CD4-positive, alpha-beta T cell (primary cell): ENCODE measurements at places on chromosomes 16 and 17. TPM values are rescaled to one million over a fixed set of nuclear protein-coding genes. Genes with fewer than 3 reads are reported as not detected.

- no peak for DNase-seq
These were observed 10.8 kb upstream of the GCSH start for GRCh38 chr16:81106826-81107503.

The TSPAN10 gene
- not detected for total RNA-seq

GRCh38 chr17:60468371-60468770 lies 46.1 kb downstream of the CHCT1 start:
- DNase-seq, result no peak

The MPV17L gene
- total RNA-seq, result not detected

- no peak for DNase-seq
These were observed 593 bp upstream of the WDR45B start for GRCh38 chr17:82648742-82649331.

- DNase-seq, result no peak
These were observed 1.5 kb upstream of the MTHFSD start for GRCh38 chr16:86556576-86556975.

The CLN3 gene
- total RNA-seq, result 46.3 TPM

- DNase-seq, result no peak
These were observed 1.9 kb upstream of the CAPN15 start for GRCh38 chr16:525520-526180.

The KRT25 gene
- total RNA-seq, result not detected

The TAF1C gene
- 82.1 TPM for total RNA-seq

GRCh38 chr17:60601447-60602384 lies 1.7 kb downstream of the PPM1D start:
- DNase-seq, result no peak

DNA sequence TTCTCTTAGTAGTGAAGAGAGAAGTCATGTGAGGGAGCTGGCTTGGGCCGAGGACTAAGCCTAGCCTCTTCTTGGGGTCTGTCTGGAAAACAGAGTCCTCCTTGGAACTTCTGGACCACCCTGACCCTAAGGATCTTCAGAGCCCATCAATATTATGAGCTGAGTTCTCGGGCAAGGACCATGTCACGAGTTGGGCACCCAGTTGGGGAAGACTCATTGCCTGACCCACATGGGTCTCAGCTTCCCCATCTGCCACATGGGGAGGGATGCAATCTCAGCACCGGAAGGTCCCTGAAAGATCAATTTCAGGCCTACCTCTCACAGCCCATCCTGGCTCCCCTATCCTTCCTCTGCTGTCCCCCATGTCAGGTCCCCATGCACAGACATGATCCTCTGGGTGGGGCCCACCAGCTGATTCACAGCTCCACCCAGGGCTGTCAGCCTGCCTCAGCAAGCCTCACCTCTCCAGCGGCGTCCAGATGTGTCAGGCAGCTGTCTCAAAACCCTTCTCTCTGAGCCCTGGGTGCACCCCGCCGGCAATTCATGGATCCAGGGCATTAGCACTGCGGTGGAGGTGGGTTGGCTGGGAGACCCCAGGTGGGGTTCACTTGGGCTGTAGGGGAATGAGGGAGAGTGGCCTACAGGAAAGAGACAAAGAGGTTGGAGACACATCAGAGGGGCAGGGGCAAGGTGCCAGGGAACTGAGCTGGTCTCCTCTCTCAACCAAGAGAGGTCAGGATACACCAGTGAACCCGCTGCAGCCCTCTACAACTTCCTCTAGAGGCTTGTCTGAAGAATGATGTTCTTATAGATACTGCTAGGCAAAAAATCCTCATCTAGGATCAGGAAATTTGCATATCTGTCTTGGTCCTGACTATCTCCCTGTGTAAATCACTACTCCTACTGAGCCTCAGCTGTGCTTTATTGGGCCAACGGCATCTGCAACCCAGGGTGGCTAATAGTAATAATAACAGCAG lies 1.8 kb downstream of the NLRP1 start:
- no peak for DNase-seq

The DNAAF1 gene
- not detected for total RNA-seq

- no peak for DNase-seq
These were observed 65.8 kb downstream of the TBX4 start for GRCh38 chr17:61517843-61518606.

DNA sequence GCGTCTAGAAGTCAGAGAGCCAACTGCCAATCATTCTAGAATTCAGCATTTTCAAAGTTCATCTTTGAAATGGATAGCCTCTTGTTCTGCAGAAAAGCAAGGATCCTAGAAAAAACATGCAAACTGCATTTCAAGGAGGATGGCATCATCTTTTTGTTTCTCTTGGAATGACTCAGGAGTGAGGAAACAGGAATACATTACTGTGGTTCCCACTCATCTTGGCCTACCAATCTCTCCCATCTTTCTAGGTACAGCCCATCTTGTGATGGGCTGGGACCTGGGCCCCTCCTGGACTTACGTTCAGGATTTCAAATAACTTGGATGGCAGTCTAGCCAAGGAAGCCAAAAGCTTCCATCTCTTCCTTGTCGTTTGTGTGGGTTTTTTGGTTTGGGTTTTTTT lies 363.4 kb downstream of the CDH13 start:
- no peak for DNase-seq

The ITGA3 gene
- total RNA-seq, result 2.4 TPM

DNA sequence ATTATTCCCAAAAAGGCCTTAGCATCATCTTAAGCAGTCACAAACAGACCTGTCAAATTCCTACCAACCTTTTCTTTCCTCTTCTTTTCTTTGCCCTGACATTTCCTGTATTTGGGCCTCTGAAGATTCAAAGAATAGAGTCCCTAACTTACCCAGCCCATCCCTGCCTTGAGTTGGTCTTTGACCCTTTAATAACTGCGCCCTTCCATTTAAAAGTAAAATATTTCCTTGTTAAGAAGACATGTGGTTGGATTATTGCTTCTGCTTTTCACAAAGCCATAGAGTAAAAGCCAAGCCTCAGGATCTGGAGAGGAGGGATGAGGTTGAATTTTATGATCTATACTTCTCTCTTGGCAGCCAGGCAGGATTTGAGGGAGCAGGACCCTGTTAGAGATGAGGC lies 13.2 kb upstream of the CCL23 start:
- no peak for DNase-seq

DNA sequence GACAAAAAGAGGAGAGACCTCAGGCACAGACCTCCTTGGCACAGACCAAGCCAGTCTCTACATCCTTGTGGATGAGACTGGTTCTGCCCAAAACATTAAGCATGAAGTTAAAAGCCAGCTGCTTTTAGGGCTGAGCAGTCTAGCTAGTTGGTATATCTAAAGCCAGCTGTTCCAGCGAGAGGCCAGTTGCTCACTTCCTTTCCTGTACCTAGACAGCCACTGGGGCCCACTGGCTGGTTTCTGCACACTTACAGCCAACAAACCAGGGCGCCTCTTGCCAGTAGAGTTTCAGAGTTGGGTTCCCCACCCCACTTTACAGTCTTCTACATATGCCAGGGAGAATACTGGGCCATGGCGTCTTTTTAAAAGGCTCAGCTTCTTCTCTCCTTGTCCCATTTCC lies 242.4 kb downstream of the ZFHX3 start:
- no peak for DNase-seq

DNA sequence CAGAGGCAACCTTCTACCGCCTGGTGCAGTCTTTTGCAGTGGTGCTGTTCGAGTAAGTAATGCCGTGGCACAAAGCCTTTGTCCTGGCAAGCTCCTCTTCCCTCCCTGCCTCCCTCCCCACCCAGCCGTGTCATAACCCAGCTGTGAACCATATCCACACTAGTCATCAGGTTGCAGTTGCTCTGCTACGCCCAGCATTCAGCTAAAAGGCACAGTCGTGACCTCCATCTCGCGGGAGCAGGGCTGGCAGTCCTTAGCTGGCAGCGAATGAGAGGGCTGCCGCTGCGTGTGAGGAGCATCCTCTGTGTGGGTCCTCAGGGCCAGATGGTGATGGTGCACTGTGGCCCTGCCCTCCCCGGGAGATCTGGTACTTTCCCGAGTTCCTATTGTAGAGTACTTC lies 39.3 kb downstream of the CIBAR2 start:
- no peak for DNase-seq

The ABCA8 gene
- not detected for total RNA-seq

DNA sequence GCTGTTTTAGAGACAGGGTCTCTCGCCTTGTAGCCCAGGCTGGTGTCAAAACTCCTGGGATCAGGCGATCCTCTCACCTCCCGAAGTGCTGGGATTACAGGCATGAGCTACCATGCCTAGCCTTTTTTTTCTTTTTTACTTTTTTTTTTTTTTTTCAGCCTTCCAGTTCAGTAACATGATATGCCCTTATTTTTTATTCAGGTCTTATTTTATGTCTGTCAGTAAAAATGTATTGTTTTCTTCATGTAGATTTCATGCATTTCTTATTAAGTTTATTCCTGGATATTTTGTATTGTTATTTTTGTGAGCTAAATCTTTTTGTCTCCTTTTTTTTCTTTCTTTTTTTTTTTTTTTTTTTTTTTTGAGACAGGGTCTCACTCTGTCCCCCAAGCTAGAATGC lies 2.7 kb upstream of the FOXN1 start:
- DNase-seq, result no peak

The PIK3R6 gene
- 0.60 TPM for total RNA-seq

DNA sequence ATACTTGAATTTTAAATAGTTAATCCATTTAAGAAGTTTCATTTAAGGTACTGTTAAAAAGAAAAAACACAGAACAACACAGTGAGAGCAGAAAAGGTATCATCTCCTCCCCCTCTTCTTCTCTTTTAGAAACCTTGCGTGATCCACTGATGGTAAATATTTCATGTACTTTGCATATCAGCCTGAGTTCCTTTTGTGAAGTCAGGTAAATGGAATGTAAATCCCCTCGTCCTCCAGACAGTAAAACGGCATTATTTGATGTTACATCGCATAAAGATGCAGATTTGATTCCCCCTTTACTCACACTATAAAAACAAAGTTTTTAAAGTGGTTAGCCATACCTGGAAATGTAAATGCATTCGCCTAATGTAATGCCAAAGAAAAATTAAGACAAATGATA lies 234.4 kb downstream of the WWOX start:
- DNase-seq, result no peak

DNA sequence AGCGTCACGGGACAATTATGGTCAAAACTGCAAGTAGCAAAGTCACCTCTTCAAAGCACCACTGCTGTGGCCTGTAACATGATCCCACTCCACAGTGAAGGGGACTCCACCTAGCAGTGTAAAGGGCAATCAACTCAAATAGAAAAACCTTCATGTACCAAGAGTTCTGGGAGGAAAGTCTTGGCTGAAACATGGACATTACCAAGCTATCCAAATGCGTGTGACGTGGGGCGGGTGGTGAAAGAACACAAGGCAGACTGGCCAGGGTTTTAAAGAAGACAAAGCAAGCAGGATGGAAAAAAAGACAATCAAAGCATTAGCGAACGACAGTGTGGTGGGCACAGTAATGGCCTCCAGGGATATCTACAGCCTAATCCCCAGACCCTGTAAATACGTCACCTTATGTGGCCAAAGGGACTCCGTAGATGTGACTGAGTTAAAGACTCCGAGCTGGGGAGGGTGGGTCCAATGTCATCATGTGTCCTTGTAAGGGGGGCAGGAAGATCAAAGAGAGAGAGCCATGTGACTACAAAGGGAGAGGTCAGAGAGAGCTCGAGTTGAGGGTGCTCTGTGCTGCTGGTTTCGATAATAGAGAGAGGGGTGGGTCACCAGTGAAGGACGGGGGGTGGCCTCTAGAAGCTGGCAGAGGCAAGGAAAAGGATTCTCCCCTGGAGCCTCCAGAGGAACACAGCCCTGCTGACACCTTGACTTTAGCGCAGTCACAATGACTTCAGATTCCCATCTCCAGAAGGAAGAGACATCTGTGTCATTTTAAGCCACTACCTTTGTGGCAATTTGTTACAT lies 6.0 kb downstream of the HSDL1 start:
- no peak for DNase-seq

DNA sequence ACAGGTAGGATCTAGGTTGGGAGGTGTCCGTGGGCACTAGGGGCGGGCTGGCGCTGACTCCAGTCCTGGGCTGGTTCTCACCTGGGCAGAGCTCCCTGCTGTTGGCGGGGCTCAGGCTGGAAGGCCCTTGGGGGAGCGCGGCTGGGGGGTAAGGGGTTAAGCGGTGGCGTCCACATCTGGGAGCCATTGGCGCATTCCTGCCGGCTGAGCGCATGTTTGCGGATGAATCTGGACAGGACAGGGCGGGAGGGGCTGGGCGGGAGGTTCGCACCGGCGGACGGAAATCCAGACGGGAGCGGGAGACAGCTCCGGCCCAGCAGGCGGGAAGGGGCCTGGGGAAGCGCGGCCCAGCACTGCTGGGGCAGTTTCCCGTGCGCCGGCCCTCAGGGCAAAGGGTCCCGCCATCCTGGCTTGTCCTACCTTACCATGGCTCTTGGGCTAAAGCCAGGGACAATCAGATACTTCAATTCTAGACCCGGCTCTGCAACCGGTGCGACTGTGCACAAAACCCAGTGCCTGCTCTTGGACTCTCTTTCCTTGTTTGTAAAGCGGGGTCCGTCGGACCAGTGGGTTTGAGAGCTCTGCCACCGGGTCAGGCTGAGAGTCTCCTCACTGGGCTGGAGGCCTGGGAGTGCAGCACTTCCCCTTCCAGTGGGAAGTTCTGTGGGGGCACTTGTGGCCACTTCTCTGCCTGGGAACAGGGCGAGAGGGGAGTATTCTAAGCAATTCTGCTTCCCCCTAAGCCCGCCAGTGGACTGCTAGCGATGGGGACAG lies 7.8 kb downstream of the RARA start:
- DNase-seq, result no peak

DNA sequence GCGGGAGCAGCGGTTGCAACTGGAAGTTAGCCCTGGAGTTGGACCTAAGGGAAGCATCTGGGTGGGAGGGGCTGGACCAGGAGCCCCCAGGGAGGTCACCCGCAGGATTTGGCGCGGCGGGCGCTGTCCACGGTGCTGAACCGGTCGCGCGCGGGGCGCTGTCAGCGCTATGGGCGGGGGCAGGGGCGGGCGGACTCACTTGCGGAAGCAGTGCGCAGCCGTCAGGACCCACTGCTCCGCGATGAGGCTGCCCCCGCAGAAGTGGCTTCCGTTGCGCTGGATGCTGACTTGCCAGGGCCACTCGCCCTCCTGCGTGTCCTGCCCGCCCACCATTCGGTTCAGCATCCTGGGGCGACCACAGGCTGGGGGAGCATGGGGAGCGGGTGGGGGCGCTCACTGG lies 4.5 kb downstream of the PRSS27 start:
- DNase-seq, result peak; percentile 80

DNA sequence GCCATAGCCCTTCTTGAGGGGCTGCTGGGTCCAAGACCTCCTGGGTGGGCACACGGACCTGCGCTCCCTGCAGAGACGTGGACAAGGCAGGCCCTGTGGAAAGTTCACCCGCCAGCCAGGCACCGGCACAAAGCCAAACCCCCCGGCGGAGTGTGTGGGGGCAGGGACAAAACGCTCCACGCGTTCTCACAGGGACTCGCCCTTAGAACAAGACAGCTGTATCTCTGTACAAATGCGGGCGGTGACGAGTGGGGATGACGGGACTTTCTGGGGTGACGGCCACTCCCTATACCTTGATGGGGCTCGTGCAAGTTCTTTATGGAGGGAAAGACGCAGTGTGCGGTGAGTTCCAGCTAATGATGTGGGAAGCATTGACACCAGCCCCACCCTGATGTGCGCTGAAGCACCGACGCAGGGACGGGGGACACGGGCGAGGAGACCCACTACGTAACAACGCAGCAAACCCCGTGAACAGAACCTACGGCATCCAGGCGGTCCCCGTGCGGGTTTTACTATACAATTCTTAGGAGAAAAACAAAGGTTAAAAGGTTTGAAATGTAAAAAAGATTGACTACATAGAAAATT lies 49.4 kb downstream of the LMF1 start:
- DNase-seq, result no peak

GRCh38 chr17:57928928-57929327 lies 26.3 kb downstream of the CUEDC1 start:
- DNase-seq, result no peak

GRCh38 chr16:89051521-89052166 lies 42.0 kb upstream of the ACSF3 start:
- no peak for DNase-seq
